A549 treated with ZK216348 at 1 μM for 4 hours (cell line): ENCODE measurements at places on chromosomes 11 and 22. TPM values are rescaled to one million over a fixed set of nuclear protein-coding genes. Genes with fewer than 3 reads are reported as not detected.

OR4A16 gene
- not detected in 5 replicates for total RNA-seq

MS4A1 gene
- total RNA-seq = not detected in 5 replicates

CAPN5 gene
- 5.6 to 12.4 TPM (median 8.7 TPM) in 5 replicates for total RNA-seq

OR2AG2 gene
- not detected in 5 replicates for total RNA-seq

CAVIN3 gene
- 19.2 to 36.5 TPM (median 27.2 TPM) in 5 replicates for total RNA-seq

IFTAP gene
- 13.4 to 30.8 TPM (median 15.4 TPM) in 5 replicates for total RNA-seq

TNNT3 gene
- total RNA-seq = 0.27 TPM in 1 of 5 replicates, not detected in the others

NCF4 gene
- total RNA-seq = not detected in 5 replicates

C11orf21 gene
- not detected in 5 replicates for total RNA-seq

GAL3ST1 gene
- 5.1 to 9.7 TPM (median 8.5 TPM) in 5 replicates for total RNA-seq

MPPED1 gene
- total RNA-seq = not detected in 5 replicates

C11orf87 gene
- not detected in 5 replicates for total RNA-seq

SEZ6L gene
- not detected in 5 replicates for total RNA-seq

EFEMP2 gene
- total RNA-seq = 0.92 to 1.8 TPM (median 1.4 TPM) in 5 replicates

MYO7A gene
- 0.86 to 1.5 TPM (median 1.2 TPM) in 5 replicates for total RNA-seq

OR5D16 gene
- total RNA-seq = not detected in 5 replicates

C11orf97 gene
- total RNA-seq = not detected in 5 replicates

ASCC2 gene
- total RNA-seq = 22.6 to 32.4 TPM (median 28.5 TPM) in 5 replicates

MPZL2 gene
- total RNA-seq = 0.08 to 0.24 TPM (median 0.20 TPM) in 3 of 5 replicates, not detected in the others

OR8K1 gene
- total RNA-seq = not detected in 5 replicates

CCDC116 gene
- not detected in 5 replicates for total RNA-seq

BATF2 gene
- total RNA-seq = 0.54 to 0.98 TPM (median 0.74 TPM) in 5 replicates

TM7SF2 gene
- total RNA-seq = 3.7 to 10.9 TPM (median 5.7 TPM) in 5 replicates

NCR3LG1 gene
- total RNA-seq = 1.9 to 2.8 TPM (median 2.6 TPM) in 5 replicates

CSNK1E gene
- total RNA-seq = 82.2 to 110 TPM (median 103 TPM) in 5 replicates

MYOD1 gene
- not detected in 5 replicates for total RNA-seq

ACR gene
- total RNA-seq = 0.19 to 0.54 TPM in 2 of 5 replicates, not detected in the others

ACRV1 gene
- total RNA-seq = not detected in 5 replicates

KCNE3 gene
- not detected in 5 replicates for total RNA-seq

PLEKHB1 gene
- 0.48 to 1.4 TPM (median 1.1 TPM) in 5 replicates for total RNA-seq

PAX6 gene
- 0.39 to 2.9 TPM (median 0.87 TPM) in 5 replicates for total RNA-seq

NXPE2 gene
- not detected in 5 replicates for total RNA-seq

OR10W1 gene
- not detected in 5 replicates for total RNA-seq

SLC25A18 gene
- 0.09 to 0.31 TPM (median 0.13 TPM) in 5 replicates for total RNA-seq

ARHGAP42 gene
- 3.5 to 7.4 TPM (median 5.5 TPM) in 5 replicates for total RNA-seq

AGBL2 gene
- total RNA-seq = 0.81 to 2.4 TPM (median 1.7 TPM) in 5 replicates

OR52A1 gene
- total RNA-seq = not detected in 5 replicates

MAJIN gene
- total RNA-seq = not detected in 5 replicates

XRCC6 gene
- total RNA-seq = 282 to 431 TPM (median 302 TPM) in 5 replicates

MPPED2 gene
- not detected in 5 replicates for total RNA-seq

FXYD2 gene
- 14.5 to 21.4 TPM (median 17.9 TPM) in 5 replicates for total RNA-seq

MMP12 gene
- 0.12 to 0.13 TPM in 2 of 5 replicates, not detected in the others for total RNA-seq

MRGPRX4 gene
- total RNA-seq = not detected in 5 replicates

SLC22A12 gene
- not detected in 5 replicates for total RNA-seq

ASCL2 gene
- not detected in 5 replicates for total RNA-seq
